Fibroblast of upper back skin (primary cell): ENCODE measurements at places on chromosomes 7 and 10.

DNA sequence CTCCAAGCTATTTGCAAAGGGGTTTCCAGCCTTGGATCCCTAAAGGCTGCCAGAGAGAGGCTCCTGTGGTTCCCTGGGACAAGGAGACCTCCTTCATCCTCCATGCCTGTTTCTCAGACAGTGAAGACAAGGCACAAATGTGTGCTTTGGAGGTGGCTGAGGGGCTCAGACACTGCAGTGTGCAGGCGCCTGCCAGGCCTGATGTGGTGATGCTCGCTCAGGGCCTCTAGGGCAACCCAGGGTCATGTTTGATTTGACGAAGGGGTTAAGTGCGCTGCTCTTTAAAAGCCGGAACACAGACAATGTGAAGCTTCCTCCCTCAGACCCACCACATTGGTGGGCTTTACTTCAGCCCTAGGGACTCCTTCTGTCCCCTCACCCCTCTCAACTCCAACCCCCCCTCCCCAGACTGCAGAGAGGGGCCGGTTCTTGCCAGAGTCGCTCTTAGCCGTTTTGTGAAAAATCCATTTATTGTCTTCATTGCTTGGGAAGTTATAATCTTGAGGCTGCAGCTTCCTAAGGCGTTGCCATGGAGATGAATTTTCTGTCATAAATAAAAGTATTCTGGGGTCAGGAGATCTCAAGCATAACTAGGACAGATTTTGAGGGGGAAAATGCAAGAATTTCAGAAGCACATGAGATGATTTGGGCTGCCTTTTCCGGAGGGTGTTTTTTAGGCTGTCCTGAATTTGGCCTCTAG is 35.8 kb downstream of the PDGFA start:
- no peak for DNase-seq

GRCh38 chr7:148994576-148994975 is 33.7 kb downstream of the PDIA4 start:
- no peak for DNase-seq

- DNase-seq = no peak
Observed at GRCh38 chr7:142436601-142437000, 178.7 kb upstream of the PRSS58 start.

DNA sequence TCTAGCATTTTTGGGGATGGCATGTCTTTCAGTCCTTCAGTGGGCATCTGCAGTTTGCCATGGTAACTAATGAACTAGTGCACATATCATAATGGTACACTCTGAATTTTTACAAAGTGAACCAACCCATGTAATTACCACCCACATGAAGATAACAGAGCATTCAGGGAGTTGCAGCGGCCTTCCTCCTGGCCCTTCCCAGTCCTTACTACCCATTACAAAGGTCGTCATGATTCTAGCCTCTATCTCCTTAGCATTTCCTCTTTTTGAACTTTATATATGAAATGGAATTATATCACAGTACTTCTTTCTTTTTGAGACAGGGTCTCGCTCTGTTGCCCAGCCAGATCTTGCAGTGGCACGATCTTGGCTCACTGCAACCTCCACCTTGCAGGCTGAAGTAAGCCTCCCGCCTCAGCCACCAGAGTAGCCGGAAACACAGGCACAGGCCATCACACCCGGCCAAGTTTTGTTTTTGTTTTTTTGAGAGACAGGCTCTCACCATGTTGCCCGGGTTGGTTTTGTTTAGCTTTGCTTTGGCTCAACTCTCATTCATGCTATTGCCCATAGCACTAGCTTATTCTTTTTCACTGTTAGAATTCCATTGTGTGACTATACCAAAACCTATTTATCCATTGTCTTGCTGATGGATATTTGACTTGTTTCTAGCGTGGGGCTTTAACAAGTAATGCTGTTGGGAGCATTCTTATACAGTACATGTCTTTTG is 79.2 kb downstream of the APBB1IP start:
- DNase-seq = no peak

- DNase-seq = peak; percentile 41
Observed at GRCh38 chr10:6912424-6912823, 332.3 kb upstream of the PRKCQ start.

GRCh38 chr10:91340613-91341362 is 69.4 kb upstream of the HECTD2 start:
- DNase-seq = peak; percentile 94

DNA sequence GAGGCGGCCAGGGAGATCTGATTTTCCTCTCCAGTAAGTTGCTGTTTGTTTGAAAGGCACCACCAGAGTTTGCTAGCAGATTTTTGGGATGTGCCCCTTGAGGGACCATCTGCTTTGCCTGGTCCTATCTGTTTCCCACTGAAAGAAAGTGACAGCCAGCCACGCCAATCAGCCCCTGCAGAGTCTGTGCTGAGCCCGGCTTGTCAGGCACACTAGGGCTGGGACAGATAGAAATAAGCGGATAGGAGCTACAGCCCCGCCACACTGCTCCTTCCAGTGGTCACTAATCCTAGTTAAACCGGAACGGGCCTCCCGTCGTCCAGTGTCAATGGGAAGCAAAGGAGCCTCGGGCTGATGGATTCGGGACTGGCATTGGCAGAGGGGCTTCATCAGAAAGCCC is 161.9 kb upstream of the PRR15 start:
- no peak for DNase-seq

DNA sequence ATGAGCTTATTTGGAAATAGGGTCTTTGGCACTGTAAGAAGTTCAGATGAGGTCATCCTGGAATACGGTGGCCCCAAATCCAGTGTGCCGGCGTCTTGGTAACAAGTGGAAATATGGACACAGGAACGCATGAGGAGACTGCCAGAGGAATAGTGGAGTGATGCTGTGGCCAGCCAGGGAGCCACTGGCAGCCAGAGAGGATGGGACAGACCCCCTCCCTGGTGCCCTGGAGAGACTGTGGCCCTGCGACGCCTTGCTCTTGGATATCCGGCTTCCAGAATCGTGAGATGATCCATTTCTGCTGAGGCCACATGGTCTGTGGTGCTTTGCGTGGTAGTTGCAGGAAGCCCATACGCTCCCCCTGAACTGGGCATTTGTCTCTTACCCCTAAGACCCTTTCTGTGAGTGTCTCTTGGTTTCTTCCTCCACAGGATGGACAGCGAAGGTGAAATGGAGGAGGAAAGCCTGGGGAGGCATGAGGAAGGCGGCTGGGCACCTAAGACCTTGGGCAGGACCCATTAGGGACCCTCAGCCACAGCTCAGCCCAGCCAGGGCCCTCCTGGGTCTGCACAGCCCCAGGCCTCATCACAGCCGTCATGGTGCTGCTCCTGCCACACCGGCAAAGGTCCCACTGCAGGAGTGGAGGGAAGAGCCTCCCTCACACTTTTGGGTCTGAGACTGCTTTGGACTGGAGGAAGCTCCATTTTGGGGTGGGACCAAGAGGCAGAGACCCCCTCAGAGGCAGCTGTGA is 53.6 kb downstream of the INSIG1 start:
- no peak for DNase-seq

DNA sequence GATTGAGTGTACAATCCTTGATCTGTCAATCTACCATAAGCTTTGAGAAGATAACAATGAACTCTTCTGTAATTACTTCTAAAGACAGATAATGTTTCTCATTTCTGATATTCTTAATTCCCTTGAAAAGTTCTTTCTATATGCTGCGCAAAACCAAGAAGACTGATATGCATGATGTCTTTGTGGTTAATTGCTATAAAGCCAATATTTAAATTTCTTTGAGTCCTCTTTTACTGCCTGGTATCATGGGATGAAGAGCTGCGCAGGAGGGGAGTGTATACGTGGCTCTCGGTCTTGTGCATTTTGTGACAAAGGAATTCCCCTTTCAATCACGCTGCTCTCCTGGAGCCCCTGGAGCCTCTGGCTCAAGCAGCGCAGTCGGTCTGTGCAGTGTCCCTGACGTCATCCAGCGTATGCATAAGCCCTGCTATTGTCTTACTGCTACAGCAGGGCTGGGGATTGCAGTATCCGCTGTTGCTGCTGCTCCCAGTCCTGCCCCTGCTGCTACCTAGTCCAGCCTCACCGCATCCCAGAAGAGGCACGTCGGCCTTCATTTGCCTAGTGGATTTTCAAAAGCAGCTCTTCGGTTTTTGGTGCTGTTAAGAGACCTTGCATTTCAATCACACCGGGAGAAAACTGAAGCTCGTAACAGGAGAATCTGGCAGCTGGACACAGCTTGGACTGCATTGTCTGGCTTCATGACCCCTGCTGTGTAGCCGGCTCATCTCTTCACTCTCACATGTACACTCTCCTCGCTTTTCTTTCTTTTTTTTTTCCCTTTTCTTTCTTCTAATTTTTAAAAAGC is 66.7 kb downstream of the ST7 start:
- peak; percentile 90 for DNase-seq

DNA sequence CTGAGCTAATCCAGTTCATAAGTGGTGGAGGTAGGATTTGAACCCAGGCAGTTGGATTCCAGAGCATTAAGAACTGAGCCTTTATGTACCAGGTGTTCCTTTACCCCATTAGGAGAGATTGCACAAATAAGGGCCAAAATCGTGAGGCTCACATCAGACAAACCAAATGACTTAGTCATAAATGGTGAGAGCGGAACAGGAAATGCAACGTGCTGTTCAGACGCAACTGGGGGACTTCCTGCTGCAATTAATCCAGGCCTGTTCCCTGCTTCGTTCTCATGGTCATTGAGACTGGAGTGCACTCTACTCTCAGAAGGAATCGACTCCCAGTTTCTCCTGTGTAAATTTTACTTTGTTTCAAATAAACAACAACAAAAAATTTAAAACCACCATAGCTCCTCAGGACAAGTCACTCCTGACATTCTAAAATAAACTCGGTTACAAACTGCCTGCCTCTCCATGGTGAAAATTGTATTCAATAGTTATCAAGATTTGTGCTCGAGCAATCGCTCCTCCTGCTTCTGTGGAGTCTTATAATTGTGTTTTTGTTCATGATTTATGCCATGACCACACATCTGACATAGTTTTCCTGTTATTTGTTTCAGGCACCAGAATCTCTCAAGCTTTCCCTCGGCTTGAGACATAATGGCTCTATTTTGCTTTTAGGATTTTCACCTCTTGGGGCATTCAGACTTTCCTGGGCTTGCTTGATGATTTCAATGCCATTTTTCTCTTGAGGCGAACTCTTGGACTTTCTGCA is 115.3 kb upstream of the BMPER start:
- DNase-seq = no peak

- no peak for DNase-seq
Observed at GRCh38 chr7:93883078-93883916, 7.3 kb downstream of the TFPI2 start.

DNA sequence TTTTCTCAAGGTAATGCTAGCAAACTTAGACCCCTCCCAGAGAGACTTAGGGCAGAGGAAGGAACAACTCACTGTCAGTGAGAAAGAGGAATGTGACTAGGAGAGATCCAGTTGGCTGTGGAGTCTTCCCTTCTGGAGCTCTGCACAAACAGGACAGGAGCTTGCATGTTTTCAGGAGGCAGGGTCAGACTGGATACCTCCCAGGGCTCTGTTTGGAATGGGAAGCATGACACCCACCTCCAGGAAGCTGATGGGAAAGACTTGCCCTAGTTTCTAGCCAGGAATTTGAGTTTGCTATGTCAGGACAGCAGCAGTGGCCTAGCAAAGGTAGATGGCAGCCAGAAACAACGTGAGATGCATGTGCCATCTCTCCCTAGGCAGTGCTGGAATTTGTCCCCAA is 40.6 kb downstream of the GHRHR start:
- peak; percentile 23 for DNase-seq

GRCh38 chr10:73759512-73760115 is 15.4 kb downstream of the SEC24C start:
- DNase-seq = no peak

GRCh38 chr10:97852277-97852676 is 2.6 kb downstream of the GOLGA7B start:
- DNase-seq = no peak

DNA sequence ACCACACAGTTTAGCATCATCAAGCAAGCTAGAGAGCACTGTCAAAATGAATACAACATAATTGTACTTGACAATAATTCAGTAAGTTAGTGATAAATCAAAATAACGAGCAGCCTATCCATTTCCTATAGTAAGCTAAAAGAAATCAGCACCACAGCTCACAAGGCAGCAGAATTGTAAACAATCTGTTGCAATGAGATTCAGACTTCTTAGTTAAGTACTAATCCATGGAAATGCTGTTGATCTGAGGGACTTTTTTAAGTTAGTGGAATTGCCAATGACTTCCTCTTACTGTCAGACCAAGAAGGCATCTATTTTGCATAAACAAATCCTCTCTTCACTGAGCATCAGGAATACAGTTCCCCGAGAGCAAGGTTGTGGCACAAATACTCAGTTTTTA is 136.6 kb upstream of the CCDC6 start:
- no peak for DNase-seq

GRCh38 chr10:129956876-129957673 is 7.0 kb downstream of the EBF3 start:
- no peak for DNase-seq

GRCh38 chr7:99244939-99245338 is 27.7 kb upstream of the MYH16 start:
- DNase-seq = peak; percentile 28

DNA sequence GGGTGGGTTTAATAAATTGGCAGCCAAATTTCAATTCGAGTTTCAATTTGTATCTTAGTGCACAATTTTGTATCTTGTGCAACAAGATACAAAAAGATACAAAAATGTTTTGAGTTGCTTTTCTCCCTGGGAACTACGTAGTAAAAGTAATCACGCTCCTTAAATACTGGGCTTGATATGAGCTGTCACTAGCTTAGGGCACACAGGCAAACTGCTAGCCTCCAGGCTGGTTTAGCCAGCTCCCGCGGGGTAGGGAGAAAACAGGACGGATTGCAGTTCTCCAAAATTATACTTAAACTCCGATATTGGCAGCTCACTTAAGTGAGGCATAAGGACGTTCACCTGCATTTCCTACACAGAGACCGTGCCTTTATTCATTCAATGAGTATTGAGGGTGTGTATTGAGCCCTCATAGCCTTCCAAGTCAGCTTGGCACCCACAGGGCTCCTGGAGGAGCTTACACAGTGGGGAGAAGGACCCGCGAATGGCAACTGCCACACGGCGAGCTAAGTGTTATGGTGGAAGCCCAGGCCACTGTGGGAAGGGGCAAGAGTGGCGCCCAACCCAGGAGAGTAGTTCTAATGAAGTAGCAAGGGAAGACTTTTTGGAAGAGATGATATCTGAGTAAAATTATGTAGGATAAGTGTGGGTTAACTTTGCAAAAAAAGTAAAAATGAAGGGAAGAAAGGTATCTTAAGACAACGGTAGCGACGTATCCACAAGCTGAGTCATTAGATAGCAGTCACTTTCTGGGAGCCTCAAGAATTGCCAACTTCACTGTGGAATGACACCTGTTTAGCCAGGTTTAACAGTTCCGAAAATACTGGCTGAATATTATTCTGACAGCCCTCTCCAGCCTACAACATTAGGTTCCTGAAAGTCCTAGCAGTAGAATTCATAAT is 1.6 kb upstream of the EPC1 start:
- DNase-seq = no peak
